ENCODE measurements at places on chromosomes 4 and X.

DNA sequence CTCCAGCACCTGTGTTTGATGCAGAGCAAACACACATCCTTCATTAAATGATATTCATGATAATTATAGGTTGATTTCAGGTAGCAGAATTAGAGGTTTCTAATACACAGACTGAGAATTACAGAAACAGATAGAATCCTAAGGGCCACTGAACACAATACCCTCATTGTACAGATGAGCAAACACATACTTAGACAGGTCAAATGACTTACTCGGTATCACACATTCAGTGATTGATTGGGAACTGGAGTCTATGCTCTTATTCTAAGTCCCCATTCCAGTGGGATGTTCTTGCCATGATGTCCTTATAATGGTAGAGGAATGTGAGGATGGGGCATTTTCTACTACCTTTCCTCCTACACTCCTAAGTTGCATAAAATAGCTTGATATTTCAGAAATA lies 70.8 kb downstream of the DCAF8L1 start:
- DNase-seq, result no peak

DNA sequence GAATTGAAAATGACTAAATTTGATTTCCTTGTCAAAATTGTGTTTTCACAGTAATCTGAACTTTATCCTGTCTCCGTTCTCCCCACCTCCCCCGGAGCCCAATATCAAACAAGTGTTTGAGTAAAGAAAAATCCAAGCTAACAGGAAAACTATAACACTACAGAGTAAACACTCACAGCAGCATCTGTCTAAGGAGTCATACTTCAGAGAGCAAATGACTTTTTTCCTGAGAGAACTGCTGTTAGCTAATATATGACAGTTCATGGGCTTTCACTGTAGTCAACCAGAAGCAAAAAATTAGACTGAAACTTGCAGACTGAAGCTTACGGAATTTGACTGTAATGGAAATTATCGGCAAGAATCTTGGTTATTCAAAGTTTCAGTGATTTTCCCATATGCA lies 321.7 kb downstream of the ANKRD50 start:
- no peak for DNase-seq

DNA sequence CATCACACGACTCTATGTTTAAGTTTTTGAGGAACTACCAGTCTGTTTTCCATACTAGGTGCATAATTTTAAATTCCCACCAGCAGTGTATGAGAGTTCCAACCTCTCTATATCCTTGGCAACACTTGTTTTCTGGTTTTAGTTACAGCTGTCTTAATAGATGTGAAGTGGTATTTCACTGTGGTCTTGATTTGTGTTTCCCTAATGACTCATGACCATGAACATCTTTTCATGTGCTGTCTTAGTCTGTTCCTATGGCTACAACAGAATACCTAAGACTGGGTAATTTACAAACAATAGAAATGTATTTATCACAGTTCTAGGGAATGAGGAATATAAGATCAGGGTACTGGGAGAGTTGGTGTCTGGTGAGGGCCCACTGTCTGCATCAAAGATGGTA lies 51.5 kb upstream of the GPR78 start:
- peak; percentile 47 for DNase-seq

- no peak for DNase-seq
Observed at GRCh38 chr4:71202705-71203104, 136.1 kb upstream of the SLC4A4 start.

GRCh38 chrX:10922159-10922558 lies 189.0 kb upstream of the HCCS start:
- DNase-seq, result peak; percentile 50

Data from GM04504 (cell line).